AG08395 (cell line): ENCODE measurements at places on chromosomes 2 and 18.

DNA sequence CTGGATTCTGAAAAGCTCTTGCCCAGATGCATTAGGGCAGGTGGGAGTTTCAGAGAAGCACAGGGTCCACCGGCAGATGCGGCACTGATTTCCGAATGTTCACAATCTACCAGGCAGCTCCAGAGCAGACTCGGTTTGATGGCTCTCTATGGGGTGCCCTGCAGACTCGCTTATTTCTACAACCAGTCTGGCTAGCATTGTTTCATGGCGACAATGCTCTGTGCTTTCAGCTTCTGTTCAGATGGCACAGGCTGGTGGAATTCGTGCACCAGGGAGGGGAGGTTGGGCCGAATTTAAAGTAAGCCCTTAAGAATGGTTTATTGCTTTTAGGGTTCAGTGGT, 9.9 kb downstream of the MYT1L start:
- DNase-seq: no peak

GRCh38 chr2:109510136-109511028, 103.4 kb downstream of the SEPTIN10 start:
- DNase-seq: peak; percentile 87

DNA sequence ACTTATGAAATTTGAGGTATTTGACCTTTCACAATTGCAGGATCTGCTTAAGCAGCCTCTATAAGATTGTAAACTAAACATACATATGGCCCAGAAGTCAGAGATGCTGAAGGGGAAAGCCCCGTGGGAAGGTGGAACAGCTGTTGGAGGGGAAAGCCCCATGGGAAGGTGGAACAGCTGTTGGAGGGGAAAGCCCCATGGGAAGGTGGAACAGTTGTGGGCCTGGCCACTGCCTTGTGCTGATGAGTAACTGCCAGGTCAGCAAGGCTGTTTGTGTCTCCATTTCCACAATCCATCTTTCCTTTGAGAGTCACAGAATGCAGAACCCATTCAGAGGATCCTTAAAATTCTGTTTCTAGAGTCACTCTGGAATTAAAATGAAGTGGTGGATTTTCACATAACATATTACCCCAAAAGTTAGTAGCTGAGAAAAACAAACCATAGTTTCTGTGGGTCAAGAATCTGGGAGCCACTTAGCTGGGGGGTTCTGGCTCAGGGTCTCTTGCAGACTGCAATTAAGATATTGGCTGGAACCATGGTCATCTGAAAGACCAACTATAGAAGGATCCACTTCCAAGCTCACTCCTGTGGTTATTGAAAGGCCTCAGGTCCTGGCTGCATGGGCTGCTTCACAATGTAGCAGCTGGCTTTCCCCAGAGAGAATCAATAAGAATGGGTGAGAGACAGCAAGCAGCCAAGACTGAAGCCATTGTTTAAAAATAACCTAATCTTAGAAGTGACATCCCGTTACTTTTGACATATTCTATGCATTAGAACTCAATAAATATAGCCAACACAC, 86.6 kb upstream of the CAVIN2 start:
- no peak for DNase-seq

- DNase-seq: no peak
These were observed 802.0 kb downstream of the DCC start for GRCh38 chr18:53142005-53142404.

DNA sequence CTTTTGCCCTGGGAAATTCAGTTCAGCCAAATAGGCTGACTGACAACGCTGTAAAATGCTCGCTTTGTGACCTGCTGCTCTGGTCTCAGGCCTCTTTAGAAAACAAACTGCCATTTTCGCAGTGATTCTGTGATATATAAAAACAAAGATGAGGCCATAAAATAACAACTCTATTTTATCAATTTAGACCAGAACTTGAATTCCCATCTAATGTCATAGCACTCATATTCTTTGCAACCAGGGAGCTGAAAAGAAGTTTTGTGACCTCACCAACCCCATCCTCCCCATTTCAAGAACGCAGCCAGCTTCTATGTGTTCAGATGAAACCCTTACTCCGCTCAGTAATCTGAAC, 40.3 kb downstream of the TCF4 start:
- no peak for DNase-seq
